Stimulated activated CD8-positive, alpha-beta memory T cell treated with anti-CD3 and anti-CD28 coated beads, Interleukin-7, amount 100 ng/mL, for 1 hour (primary cell): ENCODE measurements at places on chromosomes 4 and X.

- no peak for DNase-seq
These were observed 147.4 kb upstream of the RXFP1 start for GRCh38 chr4:158374318-158374717.

DNA sequence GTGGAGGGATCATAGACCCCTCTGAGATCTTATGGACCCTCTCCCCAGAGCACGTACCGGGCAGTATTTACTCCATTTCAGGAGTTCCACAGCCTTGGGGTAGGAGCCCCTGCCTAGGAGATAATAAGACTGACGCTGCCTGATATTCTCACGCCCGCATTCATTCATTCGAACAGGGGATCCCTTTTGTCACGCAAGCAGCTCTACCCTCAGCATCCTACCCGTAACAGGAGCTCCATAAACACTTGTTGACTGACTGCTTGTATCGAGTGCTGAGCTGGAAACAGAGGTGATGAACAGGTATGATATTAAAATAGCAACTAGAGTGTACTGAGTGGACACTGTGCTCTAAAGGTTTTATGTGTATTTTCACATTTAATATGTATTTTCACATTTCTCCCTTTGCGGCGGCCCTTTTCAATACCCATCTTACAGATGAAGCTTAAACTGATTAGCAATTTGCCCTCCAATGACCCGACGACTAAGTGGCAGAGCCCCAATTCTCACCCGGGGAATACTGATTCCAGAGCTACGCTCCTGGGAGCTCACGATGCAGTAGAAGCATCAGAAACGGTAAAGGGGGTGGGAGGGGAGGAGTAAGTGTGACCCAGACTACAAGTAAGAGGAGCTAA is 888 bp downstream of the RAB28 start:
- no peak for DNase-seq

- no peak for DNase-seq
These were observed 294.6 kb downstream of the ANK2 start for GRCh38 chr4:113344100-113344499.

GRCh38 chrX:130682990-130683389 is 220.0 kb downstream of the ENOX2 start:
- DNase-seq, result no peak

DNA sequence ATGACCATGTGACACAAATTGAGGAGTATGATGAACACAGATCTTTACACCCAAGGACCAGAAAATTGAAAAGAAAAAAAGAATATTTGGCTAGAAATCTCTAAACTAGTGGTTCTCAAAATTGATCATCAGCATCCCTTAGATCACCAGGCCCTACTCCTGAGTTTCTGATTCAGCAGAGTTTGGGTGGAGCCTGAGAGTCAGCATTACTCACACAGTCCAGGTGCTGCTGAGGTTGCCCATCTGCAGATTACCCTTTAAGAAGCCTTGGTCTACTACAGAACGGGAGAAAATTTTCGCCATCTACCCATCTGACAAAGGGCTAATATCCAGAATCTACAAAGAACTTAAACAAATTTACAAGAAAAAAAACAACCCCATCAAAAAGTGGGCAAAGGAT is 182.8 kb downstream of the MOSPD2 start:
- no peak for DNase-seq

GRCh38 chrX:13750812-13751211 is 16.3 kb downstream of the OFD1 start:
- DNase-seq, result no peak

- no peak for DNase-seq
These were observed 100.6 kb downstream of the RASL11B start for GRCh38 chr4:52962721-52963120.

GRCh38 chrX:2917767-2918166 is 11.4 kb downstream of the ARSD start:
- DNase-seq, result no peak

GRCh38 chrX:111490688-111491087 is 20.8 kb upstream of the SERTM2 start:
- no peak for DNase-seq

DNA sequence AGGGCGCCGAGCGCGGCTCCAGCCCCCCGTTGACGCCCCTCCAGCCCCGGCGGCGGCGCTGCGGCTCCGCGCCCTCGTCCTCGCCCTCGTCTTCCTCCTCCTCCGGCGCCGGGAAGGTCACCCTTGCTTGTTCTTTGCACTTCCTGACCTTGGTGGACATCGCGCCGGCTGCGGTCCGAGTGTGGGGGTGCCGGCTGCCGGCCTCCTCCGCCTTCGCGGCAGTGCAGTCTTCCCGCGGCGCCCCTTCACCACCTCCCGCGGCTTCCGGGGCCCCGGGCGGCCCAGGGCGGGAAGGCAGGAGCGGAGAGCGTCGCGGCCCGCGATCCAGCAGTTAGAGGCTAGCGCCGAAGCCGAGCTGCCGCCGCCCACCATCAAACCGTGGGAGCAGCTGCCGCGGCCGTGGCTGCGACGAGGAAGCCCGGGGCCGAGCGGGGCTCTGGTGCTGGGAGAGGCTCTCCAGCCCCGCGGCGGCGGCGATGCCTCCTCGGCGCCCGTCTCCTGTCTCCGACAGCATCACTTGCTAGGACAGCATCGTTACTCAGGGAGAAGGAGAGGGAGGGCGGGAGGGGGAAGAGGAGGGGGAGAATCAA is at the start of gene TRPC3:
Gene TRPC3, minus strand, starts transcription at position 540 of the 590 bp plus-strand sequence. Its CDS starts 380 bp downstream, at position 160.
- DNase-seq, result no peak

- DNase-seq, result no peak
These were observed 8.9 kb upstream of the NAA11 start for GRCh38 chr4:79334783-79335182.

- DNase-seq, result no peak
These were observed 32.9 kb downstream of the RAI2 start for GRCh38 chrX:17828171-17828570.

GRCh38 chr4:57550198-57550597 is 440.0 kb upstream of the IGFBP7 start:
- no peak for DNase-seq

- no peak for DNase-seq
These were observed 8.7 kb downstream of the TADA2B start for GRCh38 chr4:7051905-7052304.

DNA sequence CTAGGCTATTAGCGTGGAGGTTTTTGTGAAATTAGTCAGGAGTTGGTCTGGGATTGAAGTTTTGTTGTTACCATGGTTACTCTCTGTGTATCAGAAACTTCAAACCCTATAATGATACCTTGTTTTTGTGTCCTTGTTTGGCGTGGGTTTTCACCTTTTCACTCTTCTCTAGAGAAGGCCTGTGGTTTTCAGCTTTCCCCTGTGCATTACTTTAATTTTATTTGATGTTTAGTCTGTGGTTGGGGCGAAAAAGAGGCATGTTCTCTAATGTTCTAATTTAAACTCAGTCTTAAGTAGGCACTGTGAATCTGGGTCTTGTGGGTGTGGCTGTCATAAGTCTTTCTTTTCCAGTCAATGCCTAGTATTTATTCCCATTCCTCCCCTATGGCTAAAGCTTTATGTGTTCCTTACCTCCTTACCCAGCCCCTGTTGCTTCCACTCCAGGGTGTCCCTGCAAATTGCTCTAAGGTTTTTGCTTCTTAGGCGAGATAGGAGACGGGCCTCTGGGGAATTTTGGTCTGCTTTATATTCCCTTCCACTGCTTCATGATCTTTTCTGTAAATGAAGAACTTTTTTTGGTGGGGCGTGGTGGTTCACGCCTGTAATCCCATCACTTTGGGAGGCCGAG is 326.3 kb upstream of the ZCCHC13 start:
- DNase-seq, result no peak

- no peak for DNase-seq
These were observed 568 bp downstream of the NIPAL1 start for GRCh38 chr4:48017108-48017571.

DNA sequence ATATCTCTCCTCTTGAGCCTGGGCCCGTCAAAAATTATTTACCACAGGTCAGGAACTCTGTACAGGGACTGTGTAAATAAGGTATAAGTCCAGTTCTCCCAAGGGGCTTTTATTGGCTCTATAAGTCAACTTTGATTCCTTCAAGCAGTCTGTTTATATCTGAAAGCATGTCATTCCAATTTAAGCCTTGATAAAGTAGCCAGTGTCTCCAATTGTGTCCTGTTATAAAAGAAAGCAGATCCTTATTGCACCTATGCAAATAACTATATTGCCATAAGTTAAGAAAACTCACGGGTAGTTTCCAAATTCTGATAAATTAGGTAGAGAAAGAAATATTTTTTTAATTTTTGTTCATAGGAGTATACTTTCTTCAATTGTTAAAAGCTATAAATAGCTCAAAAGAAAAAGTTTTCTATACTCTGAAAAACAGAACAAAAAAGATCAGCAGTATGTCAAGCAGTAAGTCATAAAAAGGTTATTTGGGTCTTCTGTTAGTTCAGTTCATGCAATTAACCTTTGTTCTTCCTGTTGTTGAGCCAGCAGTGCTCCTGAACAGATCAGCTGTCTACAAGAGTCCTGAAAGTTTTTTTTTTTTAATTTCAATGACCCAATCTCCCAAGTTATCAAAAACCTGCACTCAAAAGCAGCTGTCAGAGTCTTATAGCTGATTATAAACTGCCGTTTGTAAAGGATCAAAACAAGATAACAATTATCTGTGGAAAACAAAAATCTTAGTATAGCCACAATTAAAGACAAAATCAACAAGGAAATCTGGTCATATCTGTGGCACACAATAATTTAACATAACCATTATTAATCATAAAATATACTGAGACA is 178.4 kb upstream of the GALNT7 start:
- DNase-seq, result no peak

DNA sequence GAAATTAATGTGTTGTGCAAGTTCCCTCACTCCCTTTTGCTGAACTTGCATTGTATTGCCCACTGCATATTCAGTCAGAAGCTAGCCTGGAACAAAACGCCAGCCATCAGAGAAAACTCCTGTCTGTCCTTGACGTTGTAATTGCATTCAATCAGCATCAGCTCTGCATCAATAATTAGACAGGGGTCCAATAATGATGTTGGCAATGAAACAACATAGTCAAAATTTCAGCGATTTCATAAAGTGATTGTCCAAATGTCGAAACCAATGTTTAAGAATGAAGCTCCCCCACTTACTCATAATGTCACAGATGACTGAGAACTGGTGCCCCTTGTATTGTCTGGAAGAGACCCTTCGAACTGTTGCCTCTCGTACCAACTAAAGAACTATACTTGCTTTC is 504.2 kb upstream of the TENM3 start:
- DNase-seq, result no peak

GRCh38 chr4:184355111-184355604 is 119.2 kb downstream of the IRF2 start:
- DNase-seq, result no peak

- DNase-seq, result no peak
These were observed 618.0 kb downstream of the CCSER1 start for GRCh38 chr4:90745176-90745575.

GRCh38 chr4:38131371-38132091 is 171.3 kb downstream of the PTTG2 start:
- DNase-seq, result peak; percentile 49

DNA sequence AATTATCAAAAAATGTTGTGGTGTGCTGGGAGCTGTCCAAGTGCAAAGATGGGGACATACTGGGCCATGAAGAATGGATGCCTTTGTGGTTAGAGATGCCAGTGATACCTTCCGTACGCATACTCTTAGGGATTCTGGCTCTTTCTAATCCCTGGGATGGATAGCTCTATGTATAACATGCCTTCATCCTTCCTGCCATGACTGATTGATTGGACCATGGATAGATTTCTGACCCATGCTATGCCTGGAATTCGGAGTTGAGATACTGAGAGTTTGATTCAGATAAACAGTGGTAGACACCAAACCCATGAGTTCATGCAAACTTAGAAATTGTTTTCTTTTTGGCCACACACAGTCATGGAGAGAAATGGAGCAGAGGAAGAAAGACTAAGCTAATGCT is 147.2 kb upstream of the WDFY3 start:
- no peak for DNase-seq

GRCh38 chrX:33109858-33110257 is 101.5 kb downstream of the DMD start:
- no peak for DNase-seq

- no peak for DNase-seq
These were observed 472.5 kb downstream of the PCDH10 start for GRCh38 chr4:133621628-133622027.

DNA sequence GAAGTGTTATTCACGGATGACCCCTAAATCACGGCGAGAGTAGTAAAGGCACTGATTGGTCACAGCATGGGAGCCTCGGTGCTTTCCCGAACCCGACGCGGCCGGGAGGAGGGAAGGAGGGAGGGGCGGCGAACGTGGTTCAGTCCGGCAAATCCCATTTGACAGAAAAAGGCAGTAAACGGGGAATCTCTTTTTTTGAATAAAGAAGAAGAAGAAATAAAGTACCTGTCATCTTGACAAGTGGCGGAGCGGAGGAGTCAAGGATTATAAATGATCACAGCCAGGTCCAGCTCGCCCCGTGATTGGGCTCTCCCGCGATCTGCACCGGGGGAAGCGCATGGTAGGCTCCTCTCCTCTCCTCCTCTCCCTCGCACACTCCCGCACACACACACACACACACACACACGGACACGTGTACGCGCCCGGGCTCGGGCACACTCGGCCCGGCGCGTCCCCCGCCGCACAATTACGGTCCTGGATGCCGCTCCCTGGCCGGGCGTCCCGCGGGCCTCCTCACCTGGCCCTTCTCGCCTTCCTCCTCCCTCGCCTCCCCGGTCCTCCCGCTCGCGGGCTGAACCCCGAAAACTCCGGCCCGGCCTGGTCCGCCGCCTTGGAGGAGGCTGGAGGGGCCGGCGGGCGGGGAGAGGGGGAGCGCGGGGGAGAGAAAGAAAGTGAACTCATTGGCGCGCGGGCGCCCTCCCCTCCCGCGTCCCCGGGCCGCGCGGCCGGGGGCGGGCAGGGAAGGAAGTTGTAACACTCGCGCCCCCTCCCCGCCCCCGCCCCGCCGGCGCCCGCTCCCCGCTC is 99.2 kb upstream of the TENM3 start:
- no peak for DNase-seq

- DNase-seq, result no peak
These were observed 40.0 kb upstream of the CASK start for GRCh38 chrX:41963348-41963747.

- no peak for DNase-seq
These were observed 252.6 kb downstream of the PAPSS1 start for GRCh38 chr4:107467461-107467860.

DNA sequence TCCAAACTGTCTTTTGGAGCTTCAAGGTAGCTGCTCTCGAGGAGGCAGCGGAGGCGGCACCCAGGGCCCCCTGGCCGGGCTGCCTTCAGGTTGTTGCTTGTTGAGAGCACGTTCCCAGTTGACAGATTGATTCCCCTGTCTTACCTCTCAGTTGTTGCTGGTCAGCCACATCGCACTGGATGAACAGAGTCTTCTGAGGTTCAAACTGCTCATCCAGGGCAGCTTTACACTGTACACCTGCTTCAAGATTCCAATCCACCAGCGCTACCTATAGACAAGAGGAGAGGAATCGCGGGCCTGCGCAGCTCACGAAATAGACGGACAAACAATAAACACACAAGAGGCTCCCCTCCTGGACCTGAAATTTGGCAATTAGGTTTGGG is 497 bp downstream of the HPGD start:
- no peak for DNase-seq
